Lung (tissue), 17 donors: ENCODE measurements at places on chromosomes 11 and 22. TPM values are rescaled to one million over a fixed set of nuclear protein-coding genes. Genes with fewer than 3 reads are reported as not detected.

ANO3 gene
- polyA plus RNA-seq = 0.02 TPM

IRAG1 gene
- 10.4 TPM for polyA plus RNA-seq

OLFML1 gene
- polyA plus RNA-seq = 4.0 TPM

MS4A6A gene
- polyA plus RNA-seq = 163 TPM

TEX12 gene
- polyA plus RNA-seq = 0.09 TPM

KCNJ1 gene
- polyA plus RNA-seq = 0.01 TPM

EHF gene
- polyA plus RNA-seq = 43.4 TPM

SERPIND1 gene
- polyA plus RNA-seq = 0.02 TPM

GUCY1A2 gene
- polyA plus RNA-seq = 1.3 TPM

KRTAP5-2 gene
- 0.12 TPM for polyA plus RNA-seq

DKK3 gene
- 74.4 TPM for polyA plus RNA-seq

CCDC116 gene
- 0.73 TPM for polyA plus RNA-seq

NAALAD2 gene
- polyA plus RNA-seq = 0.14 TPM

SOX10 gene
- not detected for polyA plus RNA-seq

TPH1 gene
- polyA plus RNA-seq = 0.37 TPM

MUC15 gene
- 4.6 TPM for polyA plus RNA-seq

MEI1 gene
- polyA plus RNA-seq = 18.0 TPM

UBQLN3 gene
- polyA plus RNA-seq = 0.06 TPM

GPR83 gene
- 0.02 TPM for polyA plus RNA-seq

OR5A1 gene
- polyA plus RNA-seq = not detected

WT1 gene
- 0.07 TPM for polyA plus RNA-seq

OR2AG2 gene
- not detected for polyA plus RNA-seq

OR8D1 gene
- polyA plus RNA-seq = not detected

CHRDL2 gene
- polyA plus RNA-seq = 4.4 TPM

OR51B4 gene
- not detected for polyA plus RNA-seq

TTC36 gene
- polyA plus RNA-seq = 0.40 TPM

SLC22A9 gene
- polyA plus RNA-seq = not detected

OR2AG1 gene
- polyA plus RNA-seq = not detected

LTBP3 gene
- polyA plus RNA-seq = 39.1 TPM

TBX10 gene
- not detected for polyA plus RNA-seq

OR5D14 gene
- not detected for polyA plus RNA-seq
